Tracheal epithelial cell (primary cell): ENCODE measurements at places on chromosomes 3 and 15. TPM values are rescaled to one million over a fixed set of nuclear protein-coding genes. Genes with fewer than 3 reads are reported as not detected.

ERICH6 gene
- total RNA-seq, result under 0.01 and 0.24 TPM in 2 replicates

DCBLD2 gene
- total RNA-seq, result 88.0 and 335 TPM in 2 replicates

KLHL40 gene
- not detected in 2 replicates for total RNA-seq

IMPG2 gene
- under 0.01 TPM in 2 replicates for total RNA-seq

PGBD4 gene
- total RNA-seq, result 1.2 and 1.5 TPM in 2 replicates

MOBP gene
- total RNA-seq, result not detected in 2 replicates

TICRR gene
- 0.21 and 1.4 TPM in 2 replicates for total RNA-seq

CRELD1 gene
- total RNA-seq, result 19.4 and 30.8 TPM in 2 replicates

EPHA3 gene
- under 0.01 and 0.48 TPM in 2 replicates for total RNA-seq

FGF12 gene
- 0.24 TPM in 1 of 2 replicates, not detected in the other for total RNA-seq

CYP1A1 gene
- 0.64 and 3.4 TPM in 2 replicates for total RNA-seq

CFAP91 gene
- 0.48 TPM in 1 of 2 replicates, not detected in the other for total RNA-seq

OTOL1 gene
- not detected in 2 replicates for total RNA-seq

IL20RB gene
- 86.8 and 233 TPM in 2 replicates for total RNA-seq

ATP13A5 gene
- not detected in 2 replicates for total RNA-seq

TGM5 gene
- 0.21 and 0.48 TPM in 2 replicates for total RNA-seq

COL7A1 gene
- total RNA-seq, result 124 and 273 TPM in 2 replicates

PTH1R gene
- total RNA-seq, result 0.43 and 2.7 TPM in 2 replicates

NMNAT3 gene
- 3.9 and 11.3 TPM in 2 replicates for total RNA-seq

MESP2 gene
- 0.48 and 1.3 TPM in 2 replicates for total RNA-seq

NR1I2 gene
- not detected in 2 replicates for total RNA-seq

DAZL gene
- total RNA-seq, result not detected in 2 replicates

ABHD6 gene
- total RNA-seq, result 11.7 and 11.8 TPM in 2 replicates

ANKRD34C gene
- total RNA-seq, result not detected in 2 replicates

CCDC14 gene
- total RNA-seq, result 11.6 and 19.6 TPM in 2 replicates

CPOX gene
- total RNA-seq, result 29.6 and 38.8 TPM in 2 replicates

CA12 gene
- 122 and 136 TPM in 2 replicates for total RNA-seq

LDHAL6B gene
- total RNA-seq, result not detected in 2 replicates

DHX36 gene
- 28.2 and 40.5 TPM in 2 replicates for total RNA-seq
